Head of caudate nucleus (tissue), 42 donors: ENCODE measurements at places on chromosomes 16 and 17.

- DNase-seq = no peak
Observed at GRCh38 chr16:73473713-73474112, 425.8 kb upstream of the ZFHX3 start.

DNA sequence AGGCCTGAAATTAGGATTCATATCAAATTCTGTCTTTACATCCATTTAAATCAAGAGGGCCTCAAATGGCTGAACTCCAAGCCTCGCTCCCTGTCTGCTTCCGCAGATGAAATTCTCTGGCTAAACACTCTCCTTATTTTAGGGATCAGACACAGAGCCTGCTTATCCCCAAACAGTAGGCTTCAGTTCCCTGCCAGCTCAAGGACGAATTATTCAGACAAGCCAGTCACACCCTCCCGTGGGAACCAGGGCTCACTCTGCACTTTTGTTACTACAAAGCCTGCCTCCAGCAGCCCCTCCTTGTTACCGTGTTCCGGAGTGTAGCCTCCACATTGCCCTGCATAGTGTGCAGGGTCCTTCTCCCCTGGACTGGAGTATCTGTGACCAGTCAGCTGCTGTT, 46.6 kb upstream of the LCMT1 start:
- peak; percentile 65 for DNase-seq

- peak; percentile 86 for DNase-seq
Observed at GRCh38 chr17:65556014-65556909, 5.2 kb downstream of the AXIN2 start.

DNA sequence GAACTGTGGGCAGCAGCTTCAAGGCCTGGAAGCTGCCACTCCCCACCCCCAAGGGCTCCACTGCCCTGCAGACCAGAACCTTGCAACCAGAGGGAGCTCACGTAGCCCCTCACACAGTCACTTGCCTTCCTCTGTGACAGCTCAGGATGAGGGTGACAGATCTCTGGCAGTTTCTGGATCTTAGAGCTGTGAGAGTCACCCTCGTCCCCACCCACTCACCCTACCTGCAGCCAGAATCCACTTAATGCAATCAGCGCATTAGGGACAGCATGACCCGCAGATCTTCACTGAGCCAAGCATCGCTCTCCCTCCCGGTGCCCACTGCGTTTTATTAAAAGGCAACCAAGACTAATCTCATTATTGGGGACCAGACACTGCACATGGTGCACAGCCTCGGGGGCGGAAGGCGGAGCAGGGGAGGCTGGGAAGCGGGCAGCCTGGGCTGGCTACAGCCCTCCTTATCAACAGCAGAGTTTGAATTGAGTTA, 3.5 kb downstream of the CYB561 start:
- DNase-seq = no peak

GRCh38 chr16:57032346-57032745, 43.0 kb downstream of the NLRC5 start:
- DNase-seq = no peak

DNA sequence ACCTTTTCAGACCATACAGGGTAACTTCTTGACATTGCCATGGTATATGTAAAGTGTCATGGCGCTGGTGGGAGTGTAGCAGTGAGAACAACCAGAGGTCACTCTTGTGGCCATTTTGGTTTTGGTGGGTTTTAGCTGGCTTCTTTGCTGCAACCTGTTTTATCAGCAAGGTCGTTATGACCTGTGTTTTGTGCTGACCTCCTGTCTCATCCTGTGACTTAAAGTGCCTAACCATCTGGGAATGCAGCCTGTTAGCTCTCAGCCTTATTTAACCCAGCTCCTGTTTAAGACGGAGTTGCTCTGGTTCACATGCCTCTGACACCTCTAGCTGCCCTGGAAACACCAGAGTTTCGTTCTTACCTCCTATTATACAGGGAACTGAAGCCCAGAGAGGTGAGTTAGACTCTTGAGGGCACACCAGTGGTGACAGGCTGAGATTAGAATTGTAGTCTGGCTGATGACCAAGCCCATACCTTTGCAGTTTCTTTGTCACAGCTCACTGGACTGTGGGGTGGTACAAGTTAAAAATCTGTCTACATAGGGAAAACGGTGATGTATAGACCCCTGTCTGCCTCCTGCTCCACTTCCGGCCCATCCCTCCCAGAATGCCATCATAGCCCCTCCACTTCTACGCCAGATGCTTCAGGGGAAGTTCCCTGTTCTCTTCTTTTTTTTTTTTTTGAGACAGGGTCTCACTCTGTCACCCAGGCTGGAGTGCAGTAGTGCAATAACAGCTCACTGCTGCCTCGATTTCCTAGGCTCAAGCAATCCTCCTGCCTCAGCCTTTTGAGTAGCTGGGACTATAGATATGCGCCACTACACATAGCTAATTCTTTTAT, 21.0 kb downstream of the KSR1 start:
- DNase-seq = no peak

DNA sequence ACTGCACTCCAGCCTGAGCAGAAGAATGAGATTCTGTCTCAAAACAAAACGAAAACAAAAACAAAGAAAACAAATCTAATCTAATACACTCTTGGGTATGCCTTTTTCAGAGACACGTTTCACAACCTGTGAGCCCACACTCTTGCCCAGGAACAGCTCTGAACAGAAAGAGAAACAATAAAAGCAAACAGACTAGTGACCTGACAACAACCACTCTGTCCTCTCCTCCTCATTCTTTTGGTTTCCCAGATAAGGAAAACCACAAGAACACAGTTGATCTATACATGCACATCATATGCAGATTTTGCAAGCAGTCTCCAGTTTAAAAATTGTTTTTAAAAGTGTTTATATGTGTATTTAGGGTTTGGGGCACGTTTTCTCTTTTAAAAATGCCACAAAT, 1.3 kb downstream of the MKS1 start:
- DNase-seq = no peak

DNA sequence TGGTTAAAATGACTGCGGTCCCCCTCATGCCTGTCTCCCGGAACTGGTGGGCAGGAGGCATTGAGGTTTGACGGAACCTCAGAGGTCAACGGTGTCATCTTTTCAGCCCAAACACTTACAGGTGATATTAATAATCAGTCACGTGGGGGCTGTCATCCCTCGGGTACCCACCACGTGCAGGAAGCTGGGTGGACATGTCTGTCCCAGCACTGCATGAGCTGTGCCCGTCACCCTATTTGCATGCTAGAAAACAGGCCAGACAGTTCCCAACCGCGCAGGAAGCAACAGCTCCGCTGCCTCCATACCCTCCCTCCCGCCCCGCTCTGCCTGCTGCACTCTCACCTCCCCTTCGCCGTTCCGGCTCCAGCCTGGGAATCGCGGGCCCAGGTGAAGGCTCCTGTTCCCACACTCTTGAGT, 1.4 kb downstream of the SYNGR3 start:
- no peak for DNase-seq
